ENCODE measurements at places on chromosomes 3 and 15.
A peak's percentile ranks its signal among the peaks of the same experiment; 100 is the strongest.

GRCh38 chr3:137348936-137349335, 391.2 kb downstream of the IL20RB start:
- DNase-seq, result no peak

GRCh38 chr15:36175741-36176291, 403.6 kb upstream of the CDIN1 start:
- DNase-seq, result no peak

GRCh38 chr3:46469680-46470357, 5.1 kb upstream of the LTF start:
- no peak for DNase-seq

DNA sequence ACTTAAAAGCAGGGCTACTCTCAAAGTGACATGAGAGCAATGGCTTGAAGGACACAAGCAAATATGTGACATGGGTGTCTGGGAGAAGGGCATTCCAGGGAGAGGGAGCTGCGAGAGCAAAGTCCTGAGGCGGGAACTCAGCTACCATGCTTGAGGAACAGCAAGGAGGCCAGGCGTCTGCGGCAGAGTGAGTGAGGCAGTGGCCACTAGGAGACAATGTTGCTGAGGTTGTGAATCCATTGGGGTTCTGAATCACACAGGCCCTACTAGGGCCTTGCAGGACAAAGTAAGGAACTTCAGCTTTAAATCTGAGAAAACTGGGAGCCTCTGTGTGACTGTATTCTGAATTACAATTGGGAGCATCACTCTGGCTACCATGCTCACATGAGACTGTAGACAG, 94.1 kb upstream of the PRICKLE2 start:
- DNase-seq, result no peak

DNA sequence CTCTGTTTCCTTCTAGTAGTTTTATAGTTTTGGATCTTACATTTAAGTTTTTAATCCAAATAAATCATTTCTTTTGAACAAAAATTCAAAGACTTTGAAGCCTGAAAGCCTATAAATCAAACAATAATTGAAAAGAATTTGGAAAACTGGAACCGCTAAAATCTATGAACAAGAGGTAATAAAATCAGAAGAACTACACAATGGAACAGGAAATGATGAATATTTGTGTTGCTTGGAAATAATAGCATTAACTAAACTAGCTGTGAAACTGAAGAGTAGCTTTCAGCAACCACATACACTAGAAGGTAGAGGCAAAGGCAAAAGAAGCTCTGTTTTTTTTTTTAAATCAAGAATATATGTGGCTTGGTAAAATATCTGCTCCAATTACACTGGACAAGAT, 147.9 kb upstream of the ABI3BP start:
- DNase-seq, result no peak

DNA sequence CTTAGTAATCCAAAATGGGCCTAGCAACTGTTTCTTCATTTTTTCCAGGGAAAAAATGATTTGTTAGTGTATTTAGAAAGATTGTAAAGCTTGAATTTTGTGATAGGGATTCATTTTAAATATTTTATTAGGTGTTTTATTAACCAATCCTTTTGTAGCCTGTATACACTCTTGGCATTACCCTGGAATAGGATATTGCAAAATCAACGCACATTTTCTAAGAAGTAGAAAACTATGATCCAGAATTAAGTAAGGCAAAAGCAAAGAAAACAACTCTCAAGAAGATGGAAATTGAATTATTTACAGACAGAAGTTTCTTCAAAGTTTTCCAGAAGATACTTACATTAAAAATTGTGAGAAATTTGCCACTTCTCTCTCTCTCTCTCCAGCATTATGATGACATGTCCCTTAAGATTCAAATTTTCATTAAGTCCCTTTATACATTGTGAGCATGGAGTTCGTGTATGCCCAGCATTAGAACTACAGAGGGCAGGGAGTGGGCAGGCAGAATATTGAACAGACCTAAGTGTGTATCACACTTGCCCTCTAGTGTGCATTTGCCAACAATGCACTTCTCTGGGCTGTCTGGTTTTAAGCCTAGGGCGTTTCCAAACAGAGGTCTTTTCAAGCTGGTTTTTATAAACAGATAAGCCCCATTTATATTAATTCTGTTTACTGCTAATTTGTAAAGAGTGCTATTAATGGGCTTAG, 28.5 kb upstream of the CMSS1 start:
- peak; percentile 76 for DNase-seq

- DNase-seq, result no peak
Observed at GRCh38 chr15:60557191-60557618, 78.3 kb upstream of the ICE2 start.

DNA sequence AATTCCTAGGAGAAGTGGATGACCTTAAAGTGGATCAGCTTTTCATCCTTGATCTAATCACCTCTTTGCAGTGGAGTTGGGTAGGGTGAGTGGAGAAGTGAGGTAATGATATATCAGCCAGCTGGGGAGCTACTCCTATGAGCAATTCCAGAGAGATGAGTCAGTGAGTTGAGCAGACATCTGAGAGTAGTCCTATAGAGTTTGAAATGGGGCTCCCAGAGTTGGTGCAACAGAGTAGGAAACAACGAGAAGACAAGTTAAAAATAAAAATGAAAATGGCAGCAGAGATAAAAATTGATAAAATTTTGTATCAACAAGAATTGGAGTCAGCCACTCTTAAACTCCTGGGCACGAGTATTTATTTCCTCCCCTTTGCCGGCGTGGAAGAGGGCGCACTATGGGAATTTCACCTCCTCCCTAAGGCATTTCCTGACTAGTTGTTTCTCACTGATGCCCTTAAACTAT, 150.8 kb upstream of the DPH6 start:
- DNase-seq, result no peak

DNA sequence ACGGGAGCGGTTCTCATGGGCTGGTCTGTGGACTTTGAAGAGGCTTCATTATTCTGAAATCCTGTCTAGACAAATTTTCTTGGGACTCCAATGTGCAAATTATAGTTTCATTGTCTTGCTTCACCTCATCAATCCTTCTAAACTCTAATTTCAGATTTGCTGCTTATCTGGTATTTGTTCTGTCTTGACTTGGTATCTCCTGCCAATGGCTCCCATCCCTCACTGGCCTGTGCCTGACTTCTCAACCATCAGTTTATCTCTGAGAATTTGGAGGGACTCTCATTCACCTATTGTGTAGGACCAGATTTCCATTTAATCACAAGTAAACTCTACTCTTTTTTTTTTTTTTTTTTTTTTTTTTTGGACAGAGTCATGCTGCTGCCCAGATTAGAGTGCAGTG, 960.2 kb upstream of the NR2F2 start:
- DNase-seq, result no peak

DNA sequence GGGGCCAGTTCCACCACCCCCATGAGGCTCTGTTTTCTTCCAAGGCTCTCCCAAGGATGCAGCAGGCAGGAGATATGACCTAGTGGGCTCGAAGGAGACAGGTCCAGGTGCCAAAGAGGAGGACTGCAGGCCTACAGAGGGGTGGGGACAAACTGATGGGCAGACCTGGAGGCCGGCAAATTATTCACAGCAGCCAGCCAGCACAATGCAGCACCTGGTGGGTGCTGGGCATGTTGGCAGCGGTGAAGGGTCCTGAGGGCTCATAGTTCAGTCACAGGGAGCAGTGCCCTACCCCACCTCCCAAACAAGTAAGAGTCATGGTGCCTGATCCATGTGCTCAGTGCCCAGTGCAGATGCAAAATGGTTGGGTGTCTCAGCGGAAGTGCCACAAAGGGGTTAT, 171.7 kb downstream of the ABHD5 start:
- DNase-seq, result no peak

DNA sequence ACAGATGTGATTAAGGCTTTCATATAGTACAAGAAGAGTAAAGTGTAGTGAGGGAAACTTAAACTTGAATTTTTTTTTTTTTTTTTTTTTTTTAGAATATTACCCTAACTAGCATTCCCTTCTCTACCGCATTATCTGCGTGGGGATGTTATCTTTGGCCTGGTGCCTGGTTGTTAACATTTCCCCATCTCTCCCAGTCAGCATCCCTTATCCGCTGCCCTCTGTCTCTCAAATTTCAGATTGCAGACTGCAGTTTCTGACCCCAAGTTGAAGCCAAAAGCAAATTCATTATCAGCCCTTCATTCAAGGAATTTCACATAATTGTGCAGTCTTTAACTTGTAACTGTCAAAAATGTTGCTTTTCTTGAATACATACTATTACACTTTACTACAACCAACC, 353.0 kb downstream of the PLOD2 start:
- DNase-seq, result peak; percentile 48

- no peak for DNase-seq
Observed at GRCh38 chr3:100297784-100298183, 36.8 kb upstream of the NIT2 start.

GRCh38 chr3:8972639-8973038, 9.4 kb upstream of the RAD18 start:
- peak; percentile 57 for DNase-seq

GRCh38 chr3:88626456-88627120, 476.8 kb downstream of the C3orf38 start:
- peak; percentile 5 for DNase-seq

DNA sequence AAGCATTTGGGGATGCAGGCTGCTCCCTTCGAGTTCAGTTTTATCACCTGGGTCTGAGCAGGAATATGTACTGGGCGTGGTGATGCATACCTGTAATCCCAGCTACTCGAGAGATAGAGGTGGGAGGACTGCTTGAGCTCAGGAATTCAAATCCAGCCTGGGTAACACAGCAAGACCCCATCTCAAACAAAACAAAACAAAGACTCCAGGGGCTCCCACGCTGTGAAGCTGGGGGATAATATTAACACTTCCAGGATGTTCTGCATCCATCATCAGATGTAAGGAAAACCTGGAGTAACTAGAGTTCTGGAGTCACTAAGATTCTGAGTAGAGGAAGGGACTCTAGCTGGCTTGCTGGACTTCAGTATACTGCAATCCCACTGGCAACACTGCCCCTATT, 40.6 kb downstream of the LYZL4 start:
- no peak for DNase-seq

GRCh38 chr3:177842743-177843734, 645.8 kb upstream of the TBL1XR1 start:
- DNase-seq, result no peak

DNA sequence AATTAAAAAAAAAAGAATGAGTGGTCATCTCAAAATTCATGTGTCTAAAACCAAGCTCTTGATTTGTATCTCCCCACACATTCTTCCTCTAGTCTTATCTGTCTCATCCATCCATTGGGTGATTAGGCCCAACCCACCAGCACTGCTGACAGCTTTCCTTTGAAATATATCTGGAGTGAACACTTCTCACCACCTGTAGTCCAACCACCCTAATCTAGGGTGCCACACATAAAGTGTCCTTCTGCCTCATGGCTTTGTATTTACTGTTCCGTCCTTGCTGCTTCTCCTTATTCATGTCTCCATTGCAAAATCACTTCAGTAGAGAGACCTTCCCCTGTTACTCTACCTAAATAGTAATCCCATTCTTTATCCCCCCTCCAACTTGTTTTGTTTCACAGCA, 82.4 kb upstream of the PTX3 start:
- no peak for DNase-seq

DNA sequence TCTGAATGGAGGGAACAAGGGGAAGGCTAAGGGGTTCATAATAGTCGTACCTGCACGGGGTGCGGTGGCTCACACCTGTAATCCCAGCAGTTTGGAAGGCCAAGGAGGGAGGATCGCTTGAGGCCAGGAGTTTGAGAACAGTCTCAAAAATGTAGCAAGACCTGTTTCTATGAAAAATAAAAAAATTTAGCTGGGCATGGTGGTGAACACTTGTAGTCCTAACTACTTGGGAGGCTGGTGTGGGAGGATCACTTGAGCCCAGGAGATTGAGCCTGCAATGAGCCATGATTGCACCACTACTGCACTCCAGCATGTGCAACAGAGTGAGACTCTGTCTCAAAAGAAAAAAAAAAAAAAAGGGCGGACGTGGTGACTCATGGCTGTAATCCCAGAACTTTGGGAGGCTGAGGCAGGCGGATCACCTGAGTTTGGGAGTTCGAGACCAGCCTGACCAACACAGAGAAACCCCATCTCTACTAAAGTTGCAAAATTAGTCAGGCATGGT, 17.9 kb upstream of the HDAC11 start:
- DNase-seq, result no peak

DNA sequence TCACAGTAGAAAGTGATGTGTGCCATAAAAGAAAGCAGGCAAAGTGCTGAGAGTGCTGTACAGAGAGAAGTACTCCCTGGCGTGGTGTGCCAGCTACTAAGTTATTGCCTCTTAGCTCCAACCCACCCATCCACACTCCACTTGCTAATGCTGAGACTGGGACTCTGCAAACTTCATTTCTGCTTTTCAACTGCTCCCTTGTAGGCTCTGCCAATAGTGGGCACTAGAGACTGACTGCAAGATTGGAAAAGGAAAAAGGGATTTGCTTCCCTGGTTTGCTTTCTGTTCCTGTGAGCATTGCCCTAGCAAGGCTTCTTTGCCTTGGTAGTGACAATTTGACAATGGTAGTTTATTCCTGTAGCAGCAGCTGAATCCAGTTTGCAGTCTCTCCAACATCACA, 56.5 kb upstream of the TMEM108 start:
- no peak for DNase-seq

- DNase-seq, result no peak
Observed at GRCh38 chr3:124250053-124250452, 258.1 kb upstream of the ROPN1 start.

DNA sequence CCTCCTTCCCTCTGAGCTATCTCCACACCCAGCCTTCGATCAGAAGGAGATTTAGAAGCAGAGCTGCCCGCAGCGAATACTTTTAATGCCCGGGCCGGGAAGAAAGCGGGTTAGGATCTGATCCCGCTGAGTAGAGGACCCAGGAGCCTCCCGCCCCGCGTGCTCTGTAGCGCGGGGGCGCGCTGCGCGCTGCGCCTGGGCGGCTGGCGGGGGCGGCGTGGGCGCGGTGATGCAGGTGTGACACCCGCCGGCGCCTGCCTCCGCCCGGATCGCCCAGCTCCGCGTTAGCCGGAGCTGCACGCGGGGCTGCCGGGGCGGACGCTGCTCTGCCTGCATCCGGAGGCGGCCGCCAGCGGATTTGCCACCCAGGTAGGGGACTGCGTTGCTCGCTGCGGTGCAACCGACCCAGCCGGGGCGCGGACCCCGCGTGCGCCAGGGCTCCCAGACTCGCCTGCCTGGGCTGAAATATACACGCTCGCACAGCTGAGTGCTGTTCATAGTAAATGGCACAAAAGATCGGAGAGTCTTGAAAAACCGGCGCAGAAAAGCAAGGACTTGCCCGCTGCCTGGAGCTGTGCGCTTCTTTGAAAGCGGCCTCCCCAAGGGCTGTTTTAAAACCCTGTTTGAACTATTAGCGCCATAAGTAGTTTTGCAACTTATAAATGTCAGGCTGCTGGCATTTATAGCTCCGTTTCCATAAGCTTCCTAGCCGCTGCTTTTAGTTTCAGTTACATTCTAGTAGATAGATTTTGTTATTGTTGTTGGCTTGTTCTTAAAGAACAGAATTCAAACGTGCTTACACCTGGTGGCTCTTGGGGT, at the start of gene SV2B:
Gene SV2B, plus strand, starts transcription at position 263 of the 819 bp plus-strand sequence. CDS start 126,007 bp downstream, outside the sequence.
- DNase-seq, result peak; percentile 83

DNA sequence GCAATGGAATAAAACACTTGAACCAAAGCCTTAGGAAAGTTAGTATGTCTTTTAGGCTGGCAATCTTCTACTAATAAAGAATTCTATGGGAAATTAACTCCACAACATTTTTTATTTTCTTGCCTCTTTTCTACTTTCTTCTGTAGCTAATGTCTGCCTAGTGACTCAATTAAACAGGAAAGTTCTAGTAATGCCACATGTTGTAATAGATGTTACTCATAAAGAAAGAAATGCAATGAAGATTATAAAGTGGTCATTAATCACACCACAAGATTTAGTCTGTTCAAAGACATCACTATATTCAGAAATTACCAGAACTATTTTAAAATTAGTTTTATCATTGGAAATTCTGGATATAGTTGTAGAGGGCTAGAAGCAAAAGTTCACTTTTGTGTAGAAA, 329.7 kb downstream of the SI start:
- DNase-seq, result no peak

Measured in D341Med (cell line).